ENCODE measurements at places on chromosomes 4 and X.
A peak's percentile ranks its signal among the peaks of the same experiment; 100 is the strongest.

DNA sequence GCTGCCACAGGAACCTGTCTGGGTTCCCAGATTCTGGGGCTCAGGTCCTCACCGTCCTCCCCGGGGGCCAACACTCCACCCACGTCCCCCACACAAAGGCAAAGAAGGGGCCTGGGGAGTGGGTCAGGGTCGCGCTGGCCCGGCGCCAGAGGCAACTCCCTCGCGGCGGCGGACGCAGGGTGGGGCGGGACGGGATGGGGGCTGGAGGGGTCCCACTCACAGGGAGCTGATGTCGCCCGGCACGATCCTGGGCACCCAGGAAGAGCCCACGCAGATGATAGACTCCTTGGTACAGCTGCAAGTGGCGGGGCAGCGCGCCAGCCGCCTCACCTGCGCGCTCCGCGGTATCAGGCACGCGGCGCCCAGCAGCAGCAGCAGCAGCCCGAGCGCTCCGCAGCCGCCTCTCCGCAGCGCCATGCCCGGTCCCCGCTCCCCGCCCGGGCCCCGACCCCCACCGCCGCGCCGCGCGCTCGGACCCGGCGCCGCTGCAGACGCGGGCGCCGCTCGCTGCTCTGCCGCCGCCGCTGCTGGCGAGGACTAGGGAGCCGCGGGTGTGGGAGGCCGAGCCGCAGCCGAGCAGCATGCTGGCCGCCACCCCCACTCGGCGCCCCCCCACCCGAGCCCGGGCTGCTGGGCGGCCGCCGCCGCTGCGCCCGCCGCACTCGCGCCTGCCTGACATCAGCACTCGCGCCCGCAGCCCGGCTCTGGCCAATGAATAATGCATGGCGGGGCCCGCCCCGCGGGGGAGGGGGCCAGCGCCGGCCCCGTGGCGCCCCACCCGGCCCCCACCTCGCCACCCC is at the start of gene LGI2:
Gene LGI2, minus strand, starts transcription at position 670 of the 800 bp plus-strand sequence. Its CDS starts 253 bp downstream, at position 417.
- H3K4me3 ChIP-seq = peak within 1 kb of the TSS; percentile 56
- DNase-seq = peak; percentile 6
- H3K27ac ChIP-seq = no peak within 1 kb of the TSS
- no peaks in the 10 kb centered on the region for H3K36me3 ChIP-seq
- peaks cover 27% of the 10 kb centered on the region for H3K27me3 ChIP-seq
- H3K4me1 ChIP-seq = no peaks in the 10 kb centered on the region

DNA sequence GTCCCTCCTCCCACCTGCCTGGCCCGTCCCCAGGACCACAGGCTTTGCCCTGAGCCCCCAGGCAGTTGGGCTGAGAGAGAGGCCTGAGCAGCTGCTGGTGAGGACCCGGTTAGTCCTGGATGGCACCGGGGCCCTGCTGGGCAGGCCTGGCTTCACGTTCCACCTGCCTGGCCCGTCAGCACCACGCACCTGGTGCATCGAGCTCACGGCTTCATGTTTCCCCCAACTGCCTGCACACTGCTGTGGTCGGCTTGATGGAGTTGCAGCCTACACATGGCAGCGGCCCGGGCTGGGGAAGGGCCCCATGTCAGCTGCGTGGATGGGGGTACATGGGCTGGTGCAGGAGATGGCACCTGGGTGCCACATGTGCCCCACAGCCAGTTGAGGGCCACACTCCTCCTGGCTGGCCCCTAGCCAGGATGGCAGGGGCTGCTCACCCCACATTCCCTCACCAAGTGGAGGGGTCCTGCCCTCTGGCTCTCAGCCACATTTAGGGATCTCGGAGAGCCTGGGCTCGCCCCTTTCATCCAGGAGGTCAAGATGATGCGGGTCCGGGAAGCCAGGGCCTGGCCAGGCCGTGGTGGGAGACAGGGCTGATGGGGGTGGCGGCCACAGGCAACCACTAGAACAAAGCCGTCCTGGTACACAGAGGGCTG is 28.5 kb downstream of the NKX1-1 start:
- no peaks in the 10 kb centered on the region for H3K27me3 ChIP-seq
- no peak overlapping the region for H3K27ac ChIP-seq
- no peaks in the 10 kb centered on the region for H3K36me3 ChIP-seq
- no peak for DNase-seq
- no peak overlapping the region for H3K4me3 ChIP-seq
- H3K4me1 ChIP-seq = no peaks in the 10 kb centered on the region

GRCh38 chrX:17697191-17697590 is 40.1 kb upstream of the SCML1 start:
- no peak overlapping the region for H3K4me3 ChIP-seq
- no peak overlapping the region for H3K27ac ChIP-seq
- H3K36me3 ChIP-seq = no peaks in the 10 kb centered on the region
- no peaks in the 10 kb centered on the region for H3K27me3 ChIP-seq

DNA sequence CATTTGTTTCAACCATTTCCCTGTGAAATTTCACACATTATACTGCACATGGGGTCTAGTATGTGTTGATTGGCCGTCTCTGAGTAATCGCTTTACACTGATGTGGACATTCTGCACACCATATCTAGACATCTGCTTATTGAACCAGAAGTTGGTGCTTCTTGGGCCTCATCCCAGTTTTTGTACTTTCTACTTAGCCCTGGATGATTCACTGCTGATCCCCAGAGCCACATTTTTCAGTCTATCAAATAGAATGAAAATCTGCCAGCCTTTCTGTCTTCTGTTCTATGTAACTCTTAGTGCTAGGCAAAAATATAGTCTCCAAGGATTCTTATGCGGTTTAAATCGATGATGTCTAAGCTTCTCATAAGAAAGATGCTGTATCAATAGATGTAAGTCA is 40.5 kb upstream of the RELL1 start:
- no peaks in the 10 kb centered on the region for H3K27me3 ChIP-seq
- no peaks in the 10 kb centered on the region for H3K4me1 ChIP-seq
- no peak for DNase-seq
- H3K36me3 ChIP-seq = no peaks in the 10 kb centered on the region
- no peak overlapping the region for H3K4me3 ChIP-seq

DNA sequence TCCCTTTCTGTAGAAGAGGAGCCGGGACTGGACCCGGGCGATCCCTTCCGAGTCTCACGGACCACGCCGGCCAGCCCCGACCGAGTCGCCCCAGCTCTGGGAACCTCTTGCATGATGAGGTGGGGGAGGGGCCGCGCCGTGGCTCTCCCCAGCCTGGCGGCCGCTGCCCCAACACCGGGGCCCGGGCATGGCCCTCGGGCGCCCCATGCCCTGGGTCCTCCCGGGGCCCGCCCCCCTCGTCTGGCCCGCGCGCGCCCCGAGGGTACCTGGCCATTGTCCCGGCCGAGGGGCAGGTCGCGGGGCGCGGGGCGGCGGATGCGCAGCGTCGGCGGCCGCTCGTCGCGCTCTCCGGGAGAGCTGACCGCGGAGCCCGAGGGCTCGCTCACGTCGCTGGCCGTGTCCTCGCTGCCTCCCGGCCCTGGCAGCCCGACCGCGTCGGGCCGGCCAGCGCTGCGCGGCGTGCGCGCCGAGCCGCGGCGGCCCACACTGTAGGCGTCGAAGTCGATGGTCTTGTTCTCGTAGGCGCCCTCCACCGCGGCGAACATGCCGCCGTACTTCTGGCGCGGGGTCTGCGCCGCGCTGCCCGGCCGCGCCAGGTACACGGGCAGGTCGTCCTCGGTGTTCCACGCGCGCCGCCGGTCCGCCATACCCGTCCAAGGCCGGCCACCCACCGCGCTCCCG is 423 bp downstream of the CRMP1 start:
- H3K4me1 ChIP-seq = no peaks in the 10 kb centered on the region
- peaks cover 53% of the 10 kb centered on the region for H3K27me3 ChIP-seq
- H3K36me3 ChIP-seq = no peaks in the 10 kb centered on the region
- no peak for DNase-seq
- H3K27ac ChIP-seq = no peak overlapping the region

Measured in PC-3 (cell line).